ENCODE measurements at places on chromosomes 2 and 18.
A peak's percentile ranks its signal among the peaks of the same experiment; 100 is the strongest.

GRCh38 chr2:42828487-42829425 is 36.4 kb upstream of the HAAO start:
- DNase-seq = peak; percentile 54

DNA sequence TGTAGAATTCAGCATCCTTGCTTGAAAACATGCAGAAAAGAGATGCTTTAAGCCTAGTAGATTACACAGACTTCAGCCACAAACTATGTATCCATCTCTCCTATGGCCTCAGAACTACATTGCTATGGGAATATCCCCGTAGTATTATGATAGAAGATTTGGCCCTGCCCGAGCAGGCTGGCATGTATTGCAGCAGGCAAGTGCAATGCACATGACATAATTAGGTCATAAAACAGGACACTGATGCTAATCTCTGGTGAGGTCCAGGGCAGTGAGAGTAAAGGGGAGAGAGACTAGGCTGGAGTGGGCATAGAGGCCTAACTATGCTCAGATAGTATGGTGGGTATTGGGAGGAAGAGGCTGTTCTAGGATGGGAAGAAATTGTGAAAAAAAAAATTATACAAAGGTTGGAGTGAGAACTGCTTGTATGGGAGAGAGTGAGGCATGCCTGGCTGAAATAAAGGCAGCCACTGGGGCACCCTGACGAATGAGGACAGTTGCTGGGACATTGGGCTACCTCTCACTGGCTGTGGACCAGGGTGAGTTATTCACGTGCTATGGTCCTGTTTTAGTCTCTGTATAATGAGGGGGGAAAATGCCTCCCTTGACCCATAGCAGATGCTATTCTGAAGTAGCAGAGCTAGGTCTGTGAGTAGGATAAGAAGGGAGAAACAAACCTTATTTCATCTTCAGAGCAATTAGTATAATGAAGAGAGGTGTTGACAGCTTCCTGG is 1.6 kb upstream of the PLA2R1 start:
- no peak for DNase-seq

GRCh38 chr2:26721115-26722032 is 28.9 kb downstream of the KCNK3 start:
- no peak for DNase-seq

DNA sequence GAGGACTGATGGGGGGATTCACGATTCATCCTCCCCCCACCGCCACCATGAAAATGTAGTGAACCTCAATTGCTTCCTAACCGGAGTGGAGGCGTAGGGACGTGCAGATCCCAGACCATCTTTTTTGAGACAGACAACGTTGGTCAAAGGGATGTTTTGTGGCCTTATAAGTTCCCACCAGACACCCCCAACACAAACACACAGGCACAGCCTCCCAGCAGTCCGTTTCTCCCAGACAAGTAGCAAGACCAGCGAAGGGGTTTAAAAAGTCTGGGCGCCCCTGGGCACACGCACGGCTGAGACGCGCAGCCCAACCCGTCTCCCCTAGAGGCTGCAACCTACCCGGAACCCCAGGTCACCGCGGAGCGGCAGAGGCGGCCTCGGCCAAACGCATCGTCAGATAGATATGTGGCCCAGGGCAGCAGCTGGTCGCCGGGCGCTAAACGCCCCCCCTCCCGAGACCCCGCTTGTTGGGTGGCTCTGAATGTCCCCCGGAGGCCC is 1.3 kb downstream of the GBX2 start:
- DNase-seq = no peak

DNA sequence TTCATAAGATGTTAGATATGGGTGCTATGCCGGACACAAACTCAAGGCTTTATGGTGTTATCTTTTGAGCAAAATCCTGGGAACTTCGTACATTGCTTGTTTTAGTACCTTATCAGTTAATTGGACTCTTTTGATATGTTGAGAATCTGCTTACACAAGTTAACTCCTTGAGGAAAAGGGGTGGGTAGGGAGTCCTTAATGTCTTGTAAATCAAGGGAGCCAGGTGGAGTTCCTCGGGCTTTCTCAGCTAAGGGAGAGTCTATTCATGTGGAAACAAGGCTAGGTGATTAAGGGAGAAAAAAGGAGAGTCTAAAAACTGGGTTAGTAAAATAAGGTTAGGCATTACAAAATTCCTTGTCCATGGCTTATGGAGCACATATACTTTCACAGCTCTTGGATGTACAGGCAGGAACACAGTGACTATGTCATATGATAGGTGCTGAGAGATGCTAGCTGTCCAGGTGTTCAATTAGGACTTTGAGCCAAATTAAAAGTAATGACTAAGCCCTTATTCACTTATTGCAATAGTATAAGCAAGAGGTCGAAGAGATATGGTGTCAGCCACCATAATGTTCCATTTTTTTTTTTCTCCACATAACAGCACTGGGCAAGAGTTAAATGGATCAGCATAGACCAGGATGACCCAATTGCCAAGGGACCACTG is 59.5 kb upstream of the DYNAP start:
- DNase-seq = no peak

DNA sequence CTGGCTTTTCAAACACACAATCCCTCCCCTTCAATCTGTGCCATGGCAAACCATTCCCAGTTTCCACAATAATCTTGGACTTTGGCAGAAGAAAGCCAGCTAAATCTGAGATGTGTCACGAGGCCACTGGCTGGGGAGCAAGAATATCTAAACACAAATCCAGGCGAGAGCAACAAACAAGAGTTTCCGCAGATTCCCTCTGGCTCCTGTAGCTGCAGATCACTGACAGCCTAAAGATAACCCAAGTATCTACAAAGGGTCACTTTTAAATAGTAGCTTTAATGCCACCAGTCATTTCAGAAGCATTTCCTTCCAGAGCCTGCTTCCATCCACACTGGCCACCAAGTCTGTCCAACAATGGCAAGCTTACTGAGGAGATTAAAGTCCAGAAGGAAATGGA is 86.9 kb downstream of the ACVR1 start:
- no peak for DNase-seq

GRCh38 chr2:102975996-102976975 is 214.5 kb downstream of the TMEM182 start:
- DNase-seq = no peak

- DNase-seq = no peak
Measured at GRCh38 chr2:99397266-99397920, 60.2 kb downstream of the EIF5B start.

DNA sequence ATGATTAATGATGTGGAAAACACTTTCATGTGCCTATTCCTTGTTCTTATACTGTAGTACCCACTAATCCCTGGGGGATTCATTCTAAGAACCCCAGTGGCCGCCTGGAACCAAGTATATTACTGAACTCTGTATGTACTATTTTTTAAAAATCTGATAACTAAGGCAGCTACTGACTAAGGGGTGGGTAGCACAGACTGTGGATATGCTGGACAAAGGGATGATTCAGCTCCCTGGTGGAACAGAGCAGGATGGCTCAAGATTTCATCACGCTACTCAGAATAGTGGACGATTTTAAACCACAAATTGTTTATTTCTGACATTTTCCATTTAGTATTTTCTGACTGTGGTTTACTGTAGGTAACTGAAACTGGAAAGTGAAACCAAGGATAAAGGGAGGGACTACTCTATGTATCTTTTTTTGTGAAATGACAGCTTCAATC is 41.8 kb upstream of the CDC42EP3 start:
- no peak for DNase-seq

DNA sequence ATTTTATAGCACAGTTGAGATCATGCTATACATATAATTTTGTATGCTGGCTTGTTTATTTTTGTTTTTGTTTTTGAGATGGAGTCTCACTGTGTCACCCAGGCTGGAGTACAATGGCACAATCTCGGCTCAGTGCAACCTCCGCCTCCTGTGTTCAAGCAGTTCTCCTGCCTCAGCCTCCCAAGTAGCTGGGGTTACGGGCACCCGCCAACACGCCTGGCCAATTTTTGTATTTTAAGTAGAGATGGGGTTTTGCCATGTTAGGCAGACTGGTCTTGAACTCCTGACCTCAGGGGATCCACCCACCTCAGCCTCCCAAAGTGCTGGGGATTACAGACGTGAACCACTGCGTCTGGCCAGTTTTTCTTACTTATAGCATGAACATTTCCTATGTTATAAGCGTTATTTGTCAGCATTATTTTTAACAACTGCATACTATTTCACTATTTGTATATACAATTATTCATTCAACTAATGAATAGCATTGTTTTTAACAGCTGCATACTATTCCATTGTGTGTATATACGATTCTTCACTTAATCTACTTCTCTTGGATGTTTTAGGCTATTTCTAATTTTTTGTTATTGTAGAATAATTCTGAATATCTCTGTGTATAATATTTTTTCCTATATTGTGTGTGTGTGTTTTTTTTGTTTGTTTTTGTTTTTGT is 3.5 kb downstream of the EHD3 start:
- no peak for DNase-seq

DNA sequence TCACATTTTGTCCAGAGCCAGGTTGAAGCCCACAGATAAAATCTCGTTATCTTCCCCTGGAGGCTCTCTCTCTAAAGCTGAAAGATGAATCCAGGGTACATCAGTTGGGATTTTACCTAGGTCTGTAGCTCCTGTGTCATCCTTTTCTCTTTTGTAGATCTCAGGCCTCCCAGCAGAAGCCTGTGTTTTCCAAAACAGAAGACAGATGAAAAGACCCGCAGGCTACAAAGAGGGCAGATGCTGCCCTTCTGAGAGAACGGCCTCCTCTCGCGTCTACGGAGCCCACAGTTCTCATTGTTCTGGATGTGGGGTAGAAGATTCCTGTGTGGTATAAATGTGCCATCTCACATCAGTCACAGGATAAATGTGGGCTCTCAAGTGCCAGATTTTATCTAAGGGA is 139.5 kb downstream of the SUCLG1 start:
- DNase-seq = no peak

GRCh38 chr18:52337276-52337675 is 2.7 kb upstream of the DCC start:
- DNase-seq = no peak

All from CD8-positive, alpha-beta memory T cell (primary cell).